Activated CD4-positive, alpha-beta T cell treated with anti-CD3 and anti-CD28 coated beads for 1 hour (primary cell): ENCODE measurements at places on chromosomes 3 and 15.

- DNase-seq, result no peak
Measured at GRCh38 chr3:150097588-150097890, 126.8 kb upstream of the PFN2 start.

GRCh38 chr3:53716998-53717397 is 129.2 kb downstream of the CHDH start:
- DNase-seq, result no peak

DNA sequence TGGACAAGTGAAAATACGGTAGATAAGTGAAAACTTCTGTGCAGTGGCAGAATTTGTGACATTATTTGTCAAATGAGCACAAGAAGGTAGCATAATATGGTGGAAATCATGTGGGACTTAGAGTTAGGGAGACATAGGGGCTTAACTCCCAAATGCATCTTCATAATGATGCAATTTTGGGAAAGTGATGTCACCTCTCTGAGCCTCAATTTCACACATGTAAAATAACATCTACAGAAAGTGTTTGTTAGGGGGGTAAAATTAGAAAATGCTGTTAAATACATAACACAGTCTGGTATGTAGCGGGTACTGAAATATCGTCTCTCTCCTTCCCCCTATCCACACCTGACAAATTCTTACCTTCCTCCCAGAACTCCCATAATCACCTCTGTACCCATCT is 52.9 kb upstream of the CAPN7 start:
- DNase-seq, result no peak

DNA sequence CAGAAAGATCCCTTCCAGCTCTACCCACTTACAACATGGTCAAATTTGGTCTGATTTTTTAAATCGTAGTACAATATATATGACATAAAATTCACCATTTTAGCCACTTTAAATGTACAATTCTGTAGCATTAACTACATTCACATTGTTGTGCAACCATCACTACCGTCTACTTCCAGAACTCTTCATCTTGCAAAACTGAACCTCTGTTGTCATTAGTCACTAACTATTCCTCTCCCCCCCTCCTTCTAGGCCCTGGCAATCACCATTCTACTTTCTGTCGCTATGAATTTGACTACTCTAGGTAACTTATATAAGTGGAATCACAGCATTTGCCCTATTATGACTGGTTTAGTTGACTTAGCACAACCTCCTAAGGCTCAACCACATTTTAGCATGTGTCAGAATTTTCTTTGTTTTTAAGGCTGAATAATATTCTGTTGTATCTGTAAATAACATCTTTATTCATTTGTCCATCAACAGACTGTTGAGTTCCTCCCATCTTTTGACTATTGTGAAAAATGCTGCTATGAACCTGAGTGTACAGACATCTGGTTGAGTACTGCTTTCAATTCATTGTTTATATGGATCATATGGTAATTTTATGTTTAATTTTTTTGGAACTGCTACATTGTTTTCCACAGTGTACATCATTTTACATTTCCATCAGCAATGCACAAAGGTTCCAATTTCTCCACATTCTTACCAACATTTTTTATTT is 35.5 kb upstream of the CCR2 start:
- DNase-seq, result no peak

- no peak for DNase-seq
Measured at GRCh38 chr3:10883478-10884234, 67.6 kb downstream of the SLC6A11 start.

DNA sequence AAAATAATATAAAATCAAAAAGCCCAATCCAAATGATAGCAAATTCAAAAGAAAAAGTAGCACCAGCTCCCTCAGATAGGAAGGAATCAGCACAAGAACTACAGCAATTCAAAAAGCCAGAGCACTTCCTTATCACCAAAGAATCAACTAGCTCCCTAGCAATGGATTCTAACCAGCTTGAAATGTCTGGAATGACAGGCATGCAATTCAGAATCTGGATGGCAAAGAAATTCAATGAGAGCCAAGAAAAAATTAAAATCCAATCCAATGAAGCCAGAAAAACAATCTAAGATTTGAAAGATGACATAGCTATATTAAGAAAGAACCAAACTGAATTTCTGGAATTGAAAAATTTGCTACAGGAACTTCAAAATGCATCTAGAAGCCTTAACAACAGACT is 1334.4 kb upstream of the ALCAM start:
- DNase-seq, result no peak

GRCh38 chr3:126956866-126957650 is 25.9 kb upstream of the PLXNA1 start:
- DNase-seq, result no peak

- no peak for DNase-seq
Measured at GRCh38 chr15:63151665-63152064, 5.6 kb downstream of the RPS27L start.

GRCh38 chr3:46380471-46381221 is 9.9 kb downstream of the CCR5 start:
- DNase-seq, result no peak

DNA sequence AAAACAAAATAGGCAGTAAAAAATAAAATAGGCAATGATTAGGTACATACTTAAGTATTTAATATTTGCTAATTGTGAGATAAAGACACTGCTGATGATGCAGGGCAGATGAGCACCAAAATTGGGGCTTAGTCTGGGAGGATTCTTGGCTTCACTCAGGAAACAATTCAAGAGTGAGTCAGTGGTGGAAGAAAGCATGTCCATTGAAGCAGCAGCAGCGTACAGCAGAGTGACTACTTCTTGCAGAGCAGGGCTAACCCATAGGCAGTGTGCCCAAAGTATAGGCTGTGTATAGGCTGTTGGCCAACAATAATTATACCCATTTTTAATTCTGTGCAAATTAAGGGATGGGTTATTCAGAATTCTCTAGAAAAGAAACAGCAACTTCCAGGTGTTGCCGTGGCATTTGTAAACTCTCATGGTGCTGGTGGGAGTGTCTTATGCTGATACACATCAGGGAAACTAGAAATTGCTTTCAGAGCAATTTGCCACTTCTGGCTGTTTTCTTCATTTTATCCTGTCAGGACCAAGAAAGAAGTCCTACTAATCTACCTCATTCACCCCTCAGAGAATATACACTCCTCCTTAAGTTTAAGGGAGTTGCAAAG is 317.3 kb upstream of the NAALADL2 start:
- DNase-seq, result no peak

DNA sequence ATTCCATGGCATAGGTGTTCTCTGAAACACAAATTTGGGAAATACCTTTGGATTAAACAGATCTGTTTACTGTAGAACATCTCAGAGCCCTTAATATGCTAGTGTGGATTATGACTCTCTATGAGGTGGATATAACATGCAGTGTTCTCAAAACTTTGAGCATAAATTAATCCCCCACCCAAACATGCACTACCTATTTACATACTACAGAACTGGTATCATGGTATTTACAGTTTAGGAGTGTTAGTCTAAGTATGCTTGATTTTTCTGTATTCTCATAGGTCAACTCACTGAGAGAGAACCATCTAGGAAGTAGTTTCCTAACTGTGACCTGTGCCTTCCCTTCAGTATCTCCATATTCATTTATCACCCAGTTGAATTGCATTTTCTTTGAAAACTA is 30.9 kb upstream of the ZNF609 start:
- no peak for DNase-seq

DNA sequence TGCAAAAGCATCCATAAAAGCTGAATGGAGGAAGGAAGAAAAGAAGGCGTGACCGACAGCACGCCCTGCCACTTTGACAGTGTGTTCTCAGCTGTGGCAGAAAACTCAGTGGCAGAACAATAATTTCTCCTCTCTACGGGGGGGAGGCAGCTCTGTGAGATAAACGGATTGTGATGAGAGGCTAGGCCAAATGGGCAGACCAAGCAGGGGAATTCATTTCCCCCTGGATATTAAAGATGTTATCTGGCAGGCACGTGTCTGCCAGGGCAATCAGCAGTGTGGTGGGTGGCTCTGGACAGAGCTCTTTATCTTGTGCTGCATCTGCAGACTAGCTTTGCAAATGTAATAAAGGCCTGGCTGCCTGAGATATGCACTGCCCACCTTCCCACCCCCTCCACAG is 1.9 kb upstream of the RMDN3 start:
- DNase-seq, result no peak

GRCh38 chr3:85939074-85939482 is 980.3 kb downstream of the CADM2 start:
- no peak for DNase-seq

- no peak for DNase-seq
Measured at GRCh38 chr3:23611737-23612295, 193.9 kb upstream of the UBE2E1 start.

DNA sequence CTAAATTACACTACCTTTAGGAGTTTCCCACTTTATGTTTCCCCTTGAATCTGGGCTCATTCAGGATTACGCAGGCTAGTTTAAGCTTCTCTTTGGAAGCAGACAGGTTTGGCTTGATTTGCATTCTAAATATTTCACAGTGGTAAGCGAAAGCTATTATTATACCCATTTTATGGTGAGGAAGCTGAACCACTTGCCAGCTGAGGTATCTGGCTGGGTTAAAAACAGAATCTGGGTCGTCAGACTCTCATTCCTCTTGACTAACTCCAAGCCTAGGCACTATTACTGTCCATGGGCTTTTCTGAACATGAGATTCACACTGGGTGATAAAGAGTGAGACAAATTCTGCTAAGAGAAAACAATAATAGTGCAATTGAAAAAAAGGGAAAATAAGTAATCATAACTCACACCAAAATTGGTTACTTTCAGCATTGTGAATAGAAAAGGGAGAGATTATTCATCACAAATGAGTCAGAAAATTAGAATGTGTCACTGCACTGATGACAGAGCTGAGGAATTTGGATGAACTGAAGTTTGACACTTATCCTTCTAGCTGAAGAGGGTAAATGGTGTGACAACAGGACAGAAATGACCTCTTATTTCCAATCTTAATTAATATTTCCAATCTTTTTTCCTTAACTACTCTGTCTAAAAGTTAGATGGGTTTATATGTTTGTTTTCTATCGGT is 211.3 kb downstream of the TIGIT start:
- DNase-seq, result no peak

DNA sequence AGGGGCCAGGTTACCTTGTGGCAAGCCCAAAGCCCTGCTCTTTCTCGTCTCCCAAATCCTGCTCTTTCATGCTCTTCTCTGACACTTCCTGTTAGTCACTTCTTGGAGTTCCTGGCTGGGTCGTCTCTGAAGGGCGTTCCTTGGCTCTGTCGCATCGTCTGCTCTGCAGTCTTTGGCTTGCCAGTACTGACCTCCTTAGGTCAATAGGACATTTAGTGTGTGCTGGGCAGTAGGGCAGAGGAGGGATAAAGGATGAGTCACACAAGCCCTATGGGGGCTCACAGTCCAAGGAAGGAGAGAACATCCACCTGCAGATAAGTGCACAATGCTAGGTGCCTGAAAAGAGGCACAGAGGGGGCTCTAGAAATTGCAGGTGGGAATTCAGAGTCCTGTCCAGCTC is 87.5 kb downstream of the FAM43A start:
- no peak for DNase-seq

- DNase-seq, result no peak
Measured at GRCh38 chr3:112405845-112406244, 72.9 kb downstream of the CD200 start.

- no peak for DNase-seq
Measured at GRCh38 chr3:71641674-71642073, 58.1 kb upstream of the FOXP1 start.

- DNase-seq, result no peak
Measured at GRCh38 chr3:126117786-126118185, 33.9 kb upstream of the SLC41A3 start.

DNA sequence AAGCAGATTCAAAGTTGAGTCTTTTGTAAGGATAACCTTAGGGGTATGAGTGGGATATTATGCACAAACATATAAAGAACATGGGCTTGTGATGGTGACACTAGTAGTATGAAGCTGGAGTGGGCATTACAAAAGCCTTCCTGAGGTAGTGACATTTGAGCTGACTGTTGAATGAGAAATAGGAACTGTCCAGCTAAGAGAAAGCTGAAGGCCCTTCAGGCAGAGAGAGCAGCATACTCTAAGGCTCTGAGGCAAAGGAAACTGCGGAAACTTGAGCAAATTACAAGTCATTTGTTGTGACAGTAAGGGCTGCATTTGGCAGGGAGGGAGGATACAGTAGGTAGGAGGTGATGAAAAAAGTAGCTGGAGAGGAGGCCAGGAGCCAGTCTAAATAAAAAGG is 190.7 kb upstream of the CD96 start:
- no peak for DNase-seq

GRCh38 chr3:140574375-140574774 is 103.5 kb upstream of the TRIM42 start:
- DNase-seq, result no peak

- DNase-seq, result no peak
Measured at GRCh38 chr15:85456798-85457197, 76.4 kb downstream of the AKAP13 start.

DNA sequence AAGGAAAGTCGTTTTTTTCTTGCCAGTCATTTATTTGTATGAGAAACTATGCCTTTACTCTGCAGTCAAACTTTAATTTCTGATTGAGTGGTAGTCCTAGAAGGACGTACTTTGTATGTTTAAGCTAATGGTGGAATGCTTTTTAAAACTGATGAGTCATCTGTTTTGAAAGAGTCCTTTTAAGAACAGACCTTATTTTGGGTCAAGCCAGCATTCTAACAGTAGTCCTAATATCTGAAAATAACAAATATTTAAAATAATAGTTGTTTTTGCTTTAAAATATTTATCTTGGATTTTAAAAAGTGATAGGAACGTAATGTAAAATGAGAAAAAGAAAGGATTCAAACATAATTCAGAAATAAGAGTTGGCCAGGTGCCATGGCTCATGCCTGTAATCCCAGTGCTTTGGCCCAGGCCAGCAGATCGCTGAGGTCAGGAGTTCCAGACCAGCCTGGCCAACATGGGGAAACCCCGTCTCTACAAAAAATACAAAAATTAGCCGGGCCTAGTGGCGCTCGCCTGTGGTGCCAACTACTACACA is 1.3 kb upstream of the LRRC58 start:
- DNase-seq, result no peak

- no peak for DNase-seq
Measured at GRCh38 chr15:90351479-90352106, 491 bp upstream of the ZNF774 start.

- no peak for DNase-seq
Measured at GRCh38 chr3:17258823-17259436, 374.2 kb downstream of the PLCL2 start.

- no peak for DNase-seq
Measured at GRCh38 chr3:101823525-101823924, 25.8 kb upstream of the NFKBIZ start.

- no peak for DNase-seq
Measured at GRCh38 chr15:100245855-100246254, 95.9 kb downstream of the ADAMTS17 start.

DNA sequence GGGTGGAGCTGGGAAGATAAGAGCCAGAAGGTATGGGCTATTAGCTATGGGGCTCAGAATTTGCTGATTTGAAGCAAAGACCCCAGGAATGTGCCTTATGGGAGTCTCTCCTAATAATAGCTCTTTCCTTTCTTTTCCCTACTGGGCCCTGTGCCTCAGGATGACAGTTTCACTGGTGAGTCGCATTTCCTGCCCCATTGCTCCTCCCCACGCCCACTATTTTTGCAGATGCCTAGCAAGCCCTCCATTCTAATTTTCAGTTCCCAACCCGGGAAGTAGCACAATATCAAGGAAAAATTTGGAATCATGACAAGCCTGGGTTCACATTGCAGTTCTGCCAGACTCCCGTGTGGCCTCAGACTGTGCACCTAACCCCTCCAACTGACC is 583 bp downstream of the IL17RE start:
- DNase-seq, result no peak

- DNase-seq, result no peak
Measured at GRCh38 chr3:12487786-12488185, 3.5 kb downstream of the TSEN2 start.

GRCh38 chr3:11641683-11642430 is 1.9 kb downstream of the VGLL4 start:
- DNase-seq, result no peak

GRCh38 chr15:60257591-60258159 is 140.1 kb downstream of the ANXA2 start:
- DNase-seq, result no peak
